ENCODE measurements at places on chromosomes 6 and 20. TPM values are rescaled to one million over a fixed set of nuclear protein-coding genes. Genes with fewer than 3 reads are reported as not detected.

DNA sequence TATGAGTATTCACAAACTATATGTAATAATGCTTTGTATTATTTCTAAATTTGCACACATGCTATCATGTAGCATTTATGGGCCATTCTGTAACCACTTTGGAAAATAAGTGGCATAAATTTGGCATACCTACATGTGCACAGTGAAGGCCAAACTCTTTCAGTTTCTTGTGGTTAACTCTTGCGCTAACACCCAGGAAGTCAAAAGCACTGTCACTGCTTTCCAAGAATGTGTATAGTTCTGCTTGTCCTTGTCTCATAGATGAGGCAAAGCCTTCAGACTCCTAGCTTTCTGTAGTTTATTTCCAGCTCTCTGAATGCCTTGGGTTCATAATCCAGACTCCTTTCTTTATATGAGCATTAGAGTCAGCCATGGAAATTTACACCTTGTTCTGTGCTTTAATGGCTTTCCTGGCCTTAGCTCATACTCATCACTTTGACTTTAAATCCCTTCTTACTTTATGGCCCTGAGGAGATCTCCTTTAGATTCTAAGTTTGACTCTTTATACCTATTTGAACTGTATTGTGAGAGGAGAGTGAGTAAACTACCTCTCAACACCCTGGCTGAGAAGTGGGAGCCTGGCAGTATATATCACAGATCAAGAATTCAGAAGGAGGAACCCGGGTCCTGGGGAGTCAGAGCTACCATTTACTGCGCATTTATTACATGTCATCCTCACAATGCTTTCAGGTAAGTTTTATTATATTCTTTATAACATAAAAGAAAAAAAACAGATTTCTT lies 949 bp upstream of the SLC17A3 start:
- DNase-seq = no peak

The ZNF165 gene
- total RNA-seq = 6.3 TPM

The LY6G5C gene
- total RNA-seq = 5.4 TPM

- no peak for DNase-seq
These were observed 28.6 kb downstream of the SPATA2 start for GRCh38 chr20:49886571-49887213.

GRCh38 chr6:72622094-72622940 lies 453 bp downstream of the KCNQ5 start:
- DNase-seq = no peak

The TRIM31 gene
- 181 TPM for total RNA-seq

The FOXF2 gene
- total RNA-seq = 0.17 TPM

GRCh38 chr6:18101271-18101670 lies 21.2 kb downstream of the NHLRC1 start:
- DNase-seq = no peak

DNA sequence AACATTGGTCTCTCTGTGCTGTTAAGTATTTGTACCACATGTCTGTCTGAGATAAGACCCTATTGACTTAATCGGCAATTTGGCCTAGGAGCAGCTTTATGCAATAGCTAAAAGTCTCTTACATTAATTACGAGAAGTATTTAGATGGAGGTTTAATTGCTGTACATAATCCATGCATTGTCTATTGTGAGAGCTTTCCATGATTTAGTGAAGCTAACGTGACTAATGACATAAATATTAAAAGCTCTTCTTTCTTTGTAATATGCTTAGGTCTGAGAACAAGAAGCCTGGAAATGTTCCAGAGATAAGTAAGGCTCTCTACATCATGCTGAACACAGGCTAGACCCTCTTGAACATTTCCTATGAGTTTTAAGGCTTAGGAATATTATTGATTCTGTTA lies 32.7 kb upstream of the FAM83B start:
- no peak for DNase-seq

The OPRM1 gene
- not detected for total RNA-seq

The PCED1A gene
- total RNA-seq = 26.9 TPM

The MMS22L gene
- 30.8 TPM for total RNA-seq

The CCDC170 gene
- total RNA-seq = 0.26 TPM

DNA sequence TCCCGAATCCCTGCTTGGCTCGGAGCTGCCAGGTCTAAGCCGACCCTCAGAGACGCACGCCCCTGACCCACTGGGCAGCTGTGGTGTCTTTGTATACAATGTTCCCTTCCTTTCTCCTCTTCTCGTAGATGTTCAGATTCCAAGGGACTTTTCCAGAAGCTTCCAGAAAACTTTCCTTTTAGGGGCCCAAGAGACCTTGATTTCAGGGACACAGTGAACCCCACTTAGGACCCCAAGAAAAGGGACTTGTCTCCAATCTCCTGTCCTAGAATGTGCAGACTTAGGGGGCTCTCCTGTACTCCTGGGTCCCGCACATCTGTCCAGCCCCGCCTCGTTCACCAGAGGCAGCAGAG lies 103.5 kb downstream of the EDN3 start:
- DNase-seq = no peak

- no peak for DNase-seq
These were observed 12.7 kb upstream of the LRRN4 start for GRCh38 chr20:6066582-6066981.

Measured in Calu3 (cell line).